ENCODE measurements at places on chromosomes 5 and 9.

DNA sequence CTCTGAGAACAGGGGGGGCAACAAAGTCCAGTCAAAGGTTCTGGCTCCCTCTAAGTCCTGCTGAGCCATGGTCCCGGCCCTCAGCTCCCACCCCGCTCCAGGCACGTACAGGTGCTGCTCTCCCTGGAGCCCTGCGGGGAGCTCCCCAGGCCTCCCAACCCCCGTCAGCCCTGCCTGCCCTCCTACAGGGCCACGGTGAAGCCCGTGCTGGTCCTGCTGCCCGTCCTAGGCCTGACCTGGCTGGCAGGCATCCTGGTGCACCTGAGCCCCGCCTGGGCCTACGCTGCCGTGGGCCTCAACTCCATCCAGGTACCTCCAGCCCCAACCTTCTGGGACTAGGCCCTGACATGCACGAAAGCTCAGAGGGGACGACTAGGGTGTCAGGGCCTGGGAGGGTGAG lies 20.1 kb downstream of the ADGRD2 start:
- DNase-seq: no peak

GRCh38 chr5:127236254-127236653 lies 54.3 kb upstream of the MEGF10 start:
- no peak for DNase-seq

GRCh38 chr5:87125766-87126165 lies 141.9 kb upstream of the RASA1 start:
- DNase-seq: no peak

- DNase-seq: no peak
Measured at GRCh38 chr9:70481471-70481870, 67.0 kb upstream of the KLF9 start.

DNA sequence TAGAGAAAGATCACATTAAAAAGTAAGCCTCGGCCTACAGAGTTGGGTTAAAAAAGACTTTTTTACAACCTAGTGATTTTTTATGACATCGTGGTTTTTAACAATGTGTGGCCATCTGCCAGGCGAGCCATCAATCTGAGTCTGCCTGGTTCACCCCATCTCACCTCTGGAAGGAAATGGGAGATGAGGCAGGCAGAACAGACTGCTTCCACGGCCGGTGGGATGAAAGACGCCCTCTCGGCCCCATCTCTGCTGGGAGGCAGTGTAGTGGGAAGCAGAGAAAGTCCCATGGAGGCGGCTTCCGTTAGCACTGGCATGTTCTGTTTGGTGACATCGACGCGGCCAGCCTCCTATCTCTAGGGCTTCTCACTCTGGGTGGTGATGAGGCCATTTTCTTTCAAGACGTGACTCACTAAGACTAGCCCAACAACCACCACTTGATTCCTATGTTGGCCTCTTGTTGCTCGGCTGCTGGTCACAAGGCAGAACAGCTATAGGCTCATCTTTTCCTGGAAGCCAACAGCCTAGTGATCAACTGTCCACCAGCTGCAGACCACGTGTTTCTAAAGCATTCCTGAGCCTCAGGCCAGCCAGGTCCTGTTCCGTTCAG lies 132.4 kb upstream of the OTULINL start:
- DNase-seq: no peak

- DNase-seq: no peak
Measured at GRCh38 chr5:6498968-6499367, 50.3 kb downstream of the UBE2QL1 start.

DNA sequence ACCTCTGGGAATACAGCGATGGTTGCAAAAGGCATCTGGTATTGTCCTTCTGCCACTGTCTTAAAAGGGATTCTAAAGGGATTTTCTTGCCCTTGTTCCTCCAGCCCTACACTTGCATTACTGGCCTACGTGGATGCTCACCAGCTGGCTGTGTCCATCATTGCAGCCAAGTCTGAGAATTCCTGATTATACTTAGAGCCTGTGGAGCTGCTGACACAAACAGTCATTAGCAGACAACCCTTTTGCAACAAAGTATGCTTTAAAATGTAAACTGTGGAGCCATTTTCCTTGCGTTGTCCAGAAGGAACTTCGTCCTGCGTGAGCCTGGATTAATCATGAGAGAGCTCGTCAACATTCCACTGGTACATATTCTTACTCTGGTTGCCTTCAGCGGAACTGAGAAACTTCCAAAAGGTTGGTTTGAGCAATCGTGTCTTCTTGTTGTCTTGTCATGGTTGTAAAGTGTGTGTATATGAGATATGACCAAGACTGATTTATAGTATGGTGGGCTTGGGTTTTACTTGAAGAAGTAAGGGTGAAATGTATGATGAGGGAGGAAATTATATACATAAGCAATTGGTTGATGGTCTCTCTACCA lies at the start of gene MUSK:
Gene MUSK, plus strand, starts transcription at position 222 of the 598 bp plus-strand sequence. Its CDS starts 114 bp downstream, at position 336.
- no peak for DNase-seq

- no peak for DNase-seq
Measured at GRCh38 chr9:87760529-87760928, 34.6 kb downstream of the CTSL start.

DNA sequence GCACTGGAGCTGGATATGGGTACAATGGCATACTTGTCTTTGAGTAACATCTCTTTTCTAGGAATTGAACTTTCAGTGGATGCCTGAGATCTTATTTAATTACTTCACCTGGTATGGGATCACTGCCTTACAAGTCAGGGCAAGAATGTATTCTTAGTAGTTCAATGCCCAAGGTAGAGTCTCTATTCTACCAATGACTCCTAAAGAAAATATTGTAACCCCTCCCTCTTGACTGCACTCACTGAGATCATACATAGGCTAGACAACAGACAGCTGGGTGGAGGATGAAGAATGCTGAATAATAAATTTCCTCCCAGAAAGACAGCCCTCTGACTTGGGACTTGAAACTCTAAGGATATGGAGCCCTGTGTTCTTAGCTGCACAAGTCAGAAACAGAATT lies 1216.3 kb upstream of the ACO1 start:
- DNase-seq: no peak
